Type B pancreatic cell (in vitro differentiated cells): ENCODE measurements at places on chromosomes 6 and 20.

- no peak for DNase-seq
Observed at GRCh38 chr6:161498359-161498758, 224.5 kb upstream of the AGPAT4 start.

GRCh38 chr20:46458866-46459750, 52.7 kb upstream of the ELMO2 start:
- peak; percentile 84 for DNase-seq

- no peak for DNase-seq
Observed at GRCh38 chr20:45445805-45446562, 23.6 kb upstream of the WFDC2 start.

DNA sequence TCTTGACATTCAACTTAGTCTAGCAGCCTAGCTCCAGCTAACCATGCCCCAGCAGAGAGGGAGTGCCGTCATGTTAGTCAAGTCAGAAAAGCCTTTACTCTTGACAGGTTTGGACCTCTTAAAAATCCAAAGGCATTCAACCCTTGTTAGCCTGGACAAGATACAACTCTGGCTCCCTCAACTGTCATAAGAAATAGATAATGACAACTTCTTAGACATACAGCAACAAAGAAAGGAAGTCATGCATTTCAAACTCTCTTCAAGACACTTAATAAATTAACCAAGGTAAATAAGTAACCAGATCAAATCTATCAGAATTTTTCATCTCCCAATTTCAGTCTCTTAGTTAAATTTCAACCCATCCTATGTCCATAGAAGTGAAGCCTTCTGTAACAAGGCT, 22.7 kb downstream of the PTPRT start:
- no peak for DNase-seq

- no peak for DNase-seq
Observed at GRCh38 chr6:36499918-36500317, 47.4 kb downstream of the STK38 start.

DNA sequence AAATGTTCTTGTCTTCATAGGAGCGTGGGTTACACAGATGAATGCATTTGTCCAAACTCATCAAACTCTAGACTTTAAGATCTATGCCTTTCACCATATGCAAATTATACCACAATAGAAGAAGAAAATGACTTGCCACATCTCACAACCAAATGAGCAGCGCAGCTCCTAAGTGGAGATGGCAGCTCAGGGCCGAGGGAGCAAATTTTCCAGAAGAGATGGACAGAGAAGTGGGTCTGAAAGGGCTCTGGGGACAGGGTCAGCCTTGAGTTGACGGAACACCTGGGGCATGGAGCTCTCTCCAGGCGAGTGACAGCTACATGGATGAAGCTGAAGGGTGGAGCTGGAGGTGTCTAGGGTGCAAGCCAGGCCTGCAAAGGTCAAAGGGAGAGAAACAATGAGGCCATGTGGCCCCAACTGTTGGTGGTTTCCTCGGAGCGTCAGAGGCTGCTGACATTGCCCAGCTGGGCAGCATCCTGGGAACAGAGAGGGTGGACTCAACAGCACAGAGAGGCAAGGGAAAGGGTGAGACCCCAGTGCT, 228.3 kb downstream of the NRN1 start:
- no peak for DNase-seq

- no peak for DNase-seq
Observed at GRCh38 chr6:56938649-56939191, 16.2 kb upstream of the BEND6 start.

DNA sequence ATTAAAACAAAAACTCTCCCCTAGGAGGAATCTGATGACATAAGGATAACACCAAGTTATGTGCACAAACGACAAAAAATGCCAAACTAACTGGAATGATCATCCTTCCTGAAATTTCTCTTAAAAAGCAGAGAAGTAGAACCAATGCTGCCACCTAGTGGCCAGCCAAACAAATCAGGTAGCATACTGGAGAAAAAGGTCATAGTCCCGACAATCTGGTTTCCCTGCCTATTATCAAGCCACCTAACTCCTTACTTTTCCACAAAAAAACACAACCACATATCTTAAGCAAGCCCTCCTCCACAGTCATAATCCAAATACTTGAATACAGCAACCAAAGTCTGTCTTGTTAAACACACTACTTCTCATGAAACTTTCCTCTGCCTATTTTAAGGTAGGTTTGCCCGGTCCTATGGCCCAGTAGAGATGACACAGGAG, 5.3 kb downstream of the OARD1 start:
- no peak for DNase-seq

DNA sequence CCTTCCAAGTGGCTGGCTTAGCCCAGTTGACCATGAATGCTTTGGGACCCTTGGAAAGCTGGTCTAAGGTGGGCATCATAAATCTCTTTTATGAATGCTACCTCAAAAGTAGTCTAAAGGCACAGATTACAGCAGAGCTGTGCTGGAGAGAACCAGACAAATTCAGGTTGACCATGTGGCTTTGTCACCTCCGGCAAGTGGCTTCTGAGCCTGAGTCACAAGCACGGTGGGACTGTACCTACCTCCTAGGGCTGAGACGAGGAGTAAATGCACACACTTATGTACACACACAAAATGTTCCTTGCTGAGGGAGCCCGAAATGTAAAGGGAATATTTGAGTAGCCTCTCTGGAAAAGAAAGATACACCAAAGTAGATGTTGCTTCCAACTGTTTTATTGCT, 155.9 kb downstream of the NFATC2 start:
- no peak for DNase-seq

GRCh38 chr6:170248111-170248805, 42.6 kb downstream of the DLL1 start:
- no peak for DNase-seq

GRCh38 chr20:48238326-48238725, 453.0 kb upstream of the SULF2 start:
- no peak for DNase-seq

DNA sequence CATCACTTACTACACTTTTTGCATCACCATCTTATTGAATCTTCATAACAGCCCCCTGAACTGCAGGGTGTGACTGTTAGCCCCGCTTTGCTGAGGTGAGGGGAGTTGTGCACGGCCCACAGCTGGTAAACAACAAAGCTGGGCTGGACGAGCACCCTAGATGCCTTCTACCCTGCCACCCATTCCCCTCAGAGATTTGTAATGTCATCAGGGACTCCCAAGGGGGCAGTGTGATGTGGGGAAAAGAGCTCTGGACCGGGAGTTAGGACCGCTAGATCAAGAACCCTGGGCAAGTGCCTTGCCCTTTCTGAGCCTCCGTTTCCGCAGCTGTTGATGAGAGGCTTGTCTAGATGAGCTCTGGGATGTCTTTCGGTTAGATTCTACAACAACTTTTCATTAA, 20.9 kb downstream of the PKIG start:
- no peak for DNase-seq

DNA sequence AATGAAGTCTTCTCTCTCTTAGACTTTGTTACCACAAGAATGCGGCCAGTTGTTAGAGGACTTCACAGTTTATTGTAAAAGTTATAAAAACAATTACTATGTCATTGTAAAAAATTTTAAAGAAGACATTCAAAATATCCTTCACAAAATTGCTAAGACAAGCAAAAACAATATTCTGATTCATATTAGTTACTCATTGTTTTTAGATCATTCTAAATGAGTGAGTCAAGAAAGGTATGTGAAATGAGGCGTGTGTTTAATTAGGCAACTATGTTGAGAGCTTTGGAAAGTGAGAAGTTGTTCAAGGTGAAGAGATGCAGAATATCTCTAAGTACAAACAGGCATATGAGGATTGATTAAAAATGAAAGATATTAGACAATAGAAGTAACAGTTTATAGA, 875.3 kb downstream of the EYS start:
- no peak for DNase-seq

- no peak for DNase-seq
Observed at GRCh38 chr20:64049060-64049877, at the start of gene SOX18. TSS of gene SOX18 (minus strand) at chr20:64049639. CDS start at chr20:64049516, 123 bp downstream.

DNA sequence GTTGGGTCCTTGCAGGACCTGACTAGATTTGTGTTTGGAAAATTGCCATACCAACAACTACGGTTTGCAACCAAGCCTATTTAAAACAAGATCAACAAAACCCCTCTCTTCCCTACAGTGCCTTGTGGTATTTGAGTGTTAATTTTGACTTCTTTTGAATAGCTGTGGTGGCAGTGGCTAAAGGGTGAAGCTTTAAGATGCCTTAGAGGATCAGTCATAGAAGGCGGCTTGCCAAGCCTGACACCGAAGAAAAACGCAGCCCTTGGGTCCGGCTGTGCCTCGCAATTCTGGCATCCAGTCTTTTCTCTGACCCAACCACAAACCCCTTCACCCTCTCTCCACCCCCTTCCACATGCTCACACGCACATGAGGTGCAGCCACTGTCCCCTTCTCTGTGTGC, 32.6 kb downstream of the BMP6 start:
- DNase-seq: no peak
